H1 (cell line): ENCODE measurements at places on chromosomes 4 and X. TPM values are rescaled to one million over a fixed set of nuclear protein-coding genes. Genes with fewer than 3 reads are reported as not detected.

PHEX gene
- 0.11 and 0.15 TPM in 2 replicates for total RNA-seq

CENPVL2 gene
- 2.9 and 3.2 TPM in 2 replicates for total RNA-seq

CCDC160 gene
- 2.4 and 2.6 TPM in 2 replicates for total RNA-seq

APOO gene
- 45.0 and 48.9 TPM in 2 replicates for total RNA-seq

CXCR3 gene
- total RNA-seq, result not detected in 2 replicates

APOOL gene
- 8.1 and 8.3 TPM in 2 replicates for total RNA-seq

DAPP1 gene
- total RNA-seq, result not detected in 2 replicates

TXK gene
- total RNA-seq, result not detected in 2 replicates

KLHL13 gene
- total RNA-seq, result 10.0 and 12.8 TPM in 2 replicates

VCX3B gene
- total RNA-seq, result not detected in 2 replicates

MAGEA10 gene
- not detected in 2 replicates for total RNA-seq

TASL gene
- not detected in 2 replicates for total RNA-seq

SPANXN4 gene
- total RNA-seq, result not detected in 2 replicates

KCND1 gene
- total RNA-seq, result 4.8 and 6.8 TPM in 2 replicates

MUC7 gene
- not detected in 2 replicates for total RNA-seq

P2RY4 gene
- total RNA-seq, result not detected in 2 replicates

AREG gene
- not detected in 2 replicates for total RNA-seq

PCDH18 gene
- total RNA-seq, result 40.1 and 41.8 TPM in 2 replicates

TCEAL7 gene
- total RNA-seq, result 11.6 and 12.9 TPM in 2 replicates

UNC5C gene
- 1.3 and 1.6 TPM in 2 replicates for total RNA-seq

FAM47A gene
- total RNA-seq, result not detected in 2 replicates

IQCM gene
- not detected in 2 replicates for total RNA-seq

CENPI gene
- total RNA-seq, result 20.8 and 22.5 TPM in 2 replicates

CT47A1 gene
- total RNA-seq, result not detected in 2 replicates

CACNA1F gene
- total RNA-seq, result 0.77 and 0.84 TPM in 2 replicates

MAGEA9B gene
- not detected in 2 replicates for total RNA-seq

TCEANC gene
- total RNA-seq, result 2.0 and 3.2 TPM in 2 replicates

COX7B gene
- total RNA-seq, result 268 and 276 TPM in 2 replicates

AMTN gene
- not detected in 2 replicates for total RNA-seq

IL2 gene
- total RNA-seq, result not detected in 2 replicates

MANBA gene
- 25.9 and 27.8 TPM in 2 replicates for total RNA-seq

PGAM4 gene
- 0.56 TPM in 1 of 2 replicates, not detected in the other for total RNA-seq

NDNF gene
- 1.6 and 1.8 TPM in 2 replicates for total RNA-seq

GRXCR1 gene
- total RNA-seq, result not detected in 2 replicates

SULT1E1 gene
- total RNA-seq, result not detected in 2 replicates

MAGEB10 gene
- not detected in 2 replicates for total RNA-seq

KDR gene
- 98.1 and 106 TPM in 2 replicates for total RNA-seq
